Breast epithelium (tissue), 4 donors: ENCODE measurements at places on chromosomes 5 and 9.

DNA sequence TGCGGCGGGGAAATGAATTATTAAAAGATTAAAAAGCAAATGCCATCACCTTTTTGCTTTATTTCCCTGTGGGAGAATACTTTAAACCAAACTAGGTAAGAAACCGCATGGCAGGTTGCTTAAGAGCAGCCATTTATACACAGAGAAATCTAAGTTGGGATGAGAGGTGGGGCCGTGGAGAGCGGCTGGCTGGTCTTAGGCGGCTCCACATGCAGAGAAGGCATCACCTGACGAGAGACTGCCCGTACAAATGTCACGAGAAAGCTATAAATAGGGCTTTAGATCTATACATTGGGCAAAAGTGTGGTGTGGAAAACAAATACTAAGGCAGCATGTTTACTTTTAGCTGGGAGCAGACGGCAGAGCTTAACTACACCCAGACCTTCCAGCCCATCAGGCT is 39.4 kb downstream of the MED27 start:
- no peak for DNase-seq

GRCh38 chr5:9731159-9731558 is 101.0 kb upstream of the TAS2R1 start:
- no peak for DNase-seq

DNA sequence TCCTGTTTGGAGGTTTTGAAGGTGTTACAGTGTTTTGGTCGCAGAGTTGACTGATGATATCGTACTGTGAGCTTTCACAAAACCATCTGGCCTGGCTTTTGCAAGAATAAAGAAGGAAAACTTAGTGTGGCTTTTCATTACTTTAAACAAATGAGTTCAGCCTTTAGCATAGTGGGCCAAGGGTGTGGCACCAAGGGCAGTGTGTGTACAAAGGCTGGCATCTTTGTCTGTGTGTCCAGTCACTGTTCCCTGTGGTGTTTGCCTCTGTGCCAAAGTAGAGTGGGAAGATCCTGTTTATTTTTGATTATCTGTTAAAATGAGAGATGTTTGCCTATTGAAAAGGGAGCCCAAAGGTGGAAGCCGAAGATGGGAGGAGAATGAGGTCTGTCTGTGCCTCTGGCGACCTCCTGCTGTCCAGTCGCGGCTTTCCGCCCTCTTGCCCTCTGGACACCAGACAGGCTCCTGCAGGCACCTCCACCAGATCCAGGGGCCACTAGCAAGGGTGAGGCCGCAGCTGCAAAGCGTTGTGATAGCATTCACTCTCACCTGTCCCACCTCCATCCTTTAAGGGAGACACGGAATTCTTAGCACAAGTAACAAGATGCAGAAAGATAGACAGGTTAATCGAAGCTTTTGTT is 113.7 kb downstream of the TRIO start:
- DNase-seq: no peak

GRCh38 chr5:7464182-7464581 is 68.2 kb downstream of the ADCY2 start:
- no peak for DNase-seq

DNA sequence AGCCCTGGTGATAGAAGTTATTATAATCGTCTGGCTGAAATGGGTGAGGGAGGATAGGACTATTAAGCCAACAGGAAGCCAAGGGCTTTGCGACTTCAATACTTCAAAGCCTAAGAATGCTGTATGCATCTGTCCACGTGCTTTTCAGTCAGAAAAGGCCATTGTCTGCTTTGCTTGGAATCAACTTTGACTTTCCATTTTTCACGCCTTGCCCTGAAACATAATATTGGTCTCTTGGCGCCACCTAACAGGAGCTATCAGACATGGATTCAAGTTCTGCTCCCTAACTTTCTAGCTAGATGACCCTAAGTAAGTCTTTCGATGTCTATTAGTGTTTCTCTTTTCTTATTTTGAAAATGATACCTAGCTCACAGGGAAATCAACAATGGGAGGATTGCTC is 572.6 kb downstream of the TLR4 start:
- no peak for DNase-seq

DNA sequence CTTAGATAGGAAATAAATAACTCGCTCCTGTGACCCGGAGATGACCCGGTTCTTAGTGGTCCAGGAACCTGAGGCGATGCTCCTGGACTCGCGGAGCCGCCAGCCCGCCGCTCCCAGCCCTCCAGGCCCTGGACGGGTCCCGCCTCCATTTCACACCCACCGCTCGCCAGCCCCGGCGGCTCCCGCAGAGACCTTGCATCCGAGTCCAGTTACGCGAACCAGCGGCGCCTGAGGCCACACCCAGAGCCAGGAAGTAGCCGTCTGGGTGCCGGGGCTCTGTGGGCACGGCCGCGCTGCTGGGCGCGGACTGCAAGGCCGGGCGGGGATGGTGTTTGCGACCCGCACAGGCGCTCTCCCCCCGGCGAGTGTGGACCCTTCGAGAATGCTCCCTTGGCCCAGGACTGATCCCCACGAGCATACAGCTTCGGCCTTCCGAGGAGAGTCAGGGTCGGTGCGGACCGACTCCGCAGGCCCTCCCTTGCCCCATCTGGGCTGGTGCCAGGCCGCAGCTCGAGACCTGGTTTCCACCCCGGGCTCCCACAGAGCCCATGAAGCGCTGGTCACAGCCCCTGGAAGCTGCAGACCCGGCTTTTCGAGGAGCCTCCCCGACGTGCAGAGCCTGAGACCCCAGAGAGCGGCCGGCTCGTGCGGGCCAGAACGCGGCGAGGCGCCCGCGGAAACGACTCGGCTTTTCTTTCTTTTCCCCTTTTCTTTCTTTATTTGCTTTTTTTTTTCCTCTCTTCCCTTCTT is 5.2 kb upstream of the BARX1 start:
- no peak for DNase-seq

- DNase-seq: no peak
Measured at GRCh38 chr5:58184910-58185309, 275.0 kb downstream of the PLK2 start.

DNA sequence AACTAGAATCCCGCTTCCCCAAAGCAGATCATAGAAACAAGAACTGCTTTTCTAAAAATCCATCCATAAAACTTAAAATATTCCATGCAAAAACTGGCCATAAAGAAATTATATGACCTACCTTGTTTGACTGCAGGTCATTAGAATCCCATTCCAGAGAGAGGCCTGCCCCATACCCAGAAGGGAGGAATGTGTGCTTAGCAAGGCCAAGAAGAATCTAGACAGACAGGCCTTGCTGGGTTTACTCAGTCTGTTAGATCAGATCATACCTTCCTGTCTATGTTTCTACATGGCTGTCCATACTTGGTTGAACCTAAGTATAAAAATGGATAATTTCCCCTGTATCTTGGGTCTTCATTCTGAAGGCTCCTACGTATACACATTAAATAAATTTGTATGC is 358.8 kb upstream of the TRPC7 start:
- DNase-seq: peak; percentile 28

- DNase-seq: no peak
Measured at GRCh38 chr5:1484730-1485578, 38.8 kb downstream of the LPCAT1 start.

DNA sequence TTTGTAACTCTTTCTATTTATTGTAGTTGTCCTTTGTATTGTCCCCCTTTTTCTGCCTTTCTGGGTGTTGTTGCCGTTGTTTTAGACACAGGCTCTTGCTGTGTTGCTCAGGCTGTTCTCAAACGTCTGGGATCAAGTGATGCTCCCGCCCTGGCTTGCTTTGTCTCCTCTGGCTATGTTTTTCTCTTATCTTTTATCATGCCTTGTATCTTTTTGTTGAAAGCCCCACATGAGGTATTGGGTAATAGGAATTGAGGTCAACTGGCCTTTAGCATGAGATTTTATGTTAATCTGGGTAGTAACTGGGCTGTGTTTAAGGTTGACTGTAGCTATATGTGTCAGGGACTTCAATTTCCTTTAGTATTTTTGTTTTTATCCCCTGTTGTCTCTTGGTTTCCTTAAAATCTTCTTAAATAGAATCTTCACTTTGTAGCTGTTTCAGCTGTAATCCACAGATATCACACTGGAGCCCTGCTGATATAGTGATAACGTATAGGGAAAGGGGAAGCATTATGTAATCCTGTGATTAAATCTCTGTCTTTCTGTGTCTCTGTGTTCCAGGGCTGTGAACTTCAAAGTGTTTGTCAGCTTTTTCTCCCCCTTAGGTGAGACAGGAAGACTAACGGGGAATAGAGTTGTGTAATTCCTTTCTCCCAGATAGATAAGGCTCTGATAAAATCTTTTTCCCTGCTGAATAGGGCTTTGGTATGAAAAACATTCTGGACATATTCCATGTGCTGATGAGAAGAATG is 25.9 kb upstream of the CACNA1B start:
- no peak for DNase-seq

DNA sequence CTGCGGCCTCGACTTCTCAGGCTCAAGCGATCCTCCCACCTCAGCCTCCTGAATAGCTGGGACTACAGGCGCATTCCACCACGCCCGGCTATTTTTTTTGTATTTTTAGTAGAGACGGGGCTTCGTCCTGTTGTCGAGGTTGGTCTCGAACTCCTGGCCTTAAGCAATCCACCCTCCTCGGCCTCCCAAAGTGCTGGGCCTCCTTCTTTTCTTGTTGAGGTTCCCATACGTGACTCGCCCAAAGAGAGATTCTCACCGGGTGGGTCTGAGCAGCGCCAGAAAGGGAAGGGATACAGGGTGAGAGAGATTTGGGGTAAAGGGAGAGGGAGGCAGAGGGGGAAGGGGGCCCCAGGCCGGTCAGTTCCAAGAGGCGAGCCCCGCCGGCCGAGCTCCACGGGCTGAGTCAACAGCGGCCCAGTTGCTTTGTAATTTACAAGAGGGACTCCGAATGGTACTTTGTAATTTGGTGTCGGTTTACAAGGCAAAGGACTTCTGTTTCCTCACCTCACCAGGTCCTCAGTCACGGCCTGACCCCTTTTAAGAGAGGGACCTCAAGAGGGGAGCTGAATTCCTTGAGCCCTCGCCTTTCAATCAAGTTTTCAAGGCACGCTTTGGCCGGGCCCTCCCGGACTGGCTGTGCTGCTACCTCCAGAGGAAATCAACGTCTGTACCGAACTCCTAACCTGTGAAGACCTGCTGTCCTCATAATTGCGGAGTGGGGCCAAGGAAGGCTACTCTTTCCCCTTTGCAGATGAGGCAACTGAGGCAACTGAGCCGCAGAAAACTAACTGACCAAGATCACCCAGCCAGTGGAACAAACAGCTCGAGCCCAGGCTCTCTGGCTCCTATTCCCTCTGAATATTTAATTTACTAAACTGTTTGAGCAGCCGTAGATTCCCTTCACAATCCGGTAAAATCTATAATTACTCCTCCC is 3.3 kb upstream of the DMRT2 start:
- no peak for DNase-seq

GRCh38 chr5:4625206-4625896 is 514.8 kb upstream of the ADAMTS16 start:
- no peak for DNase-seq

- no peak for DNase-seq
Measured at GRCh38 chr5:54667136-54667535, 149.6 kb downstream of the SNX18 start.

- no peak for DNase-seq
Measured at GRCh38 chr5:64958757-64959391, 190.1 kb downstream of the CWC27 start.

GRCh38 chr9:4774209-4774608 is 18.5 kb upstream of the RCL1 start:
- no peak for DNase-seq

- DNase-seq: peak; percentile 45
Measured at GRCh38 chr9:93122721-93123221, 11.3 kb downstream of the NINJ1 start.
